ENCODE measurements at places on chromosomes 12 and 14. TPM values are rescaled to one million over a fixed set of nuclear protein-coding genes. Genes with fewer than 3 reads are reported as not detected.

The NTN4 gene
- total RNA-seq = 40.3 TPM

The CIROP gene
- total RNA-seq = not detected

The IL22 gene
- not detected for total RNA-seq

The MYO1H gene
- not detected for total RNA-seq

The KRT82 gene
- not detected for total RNA-seq

DNA sequence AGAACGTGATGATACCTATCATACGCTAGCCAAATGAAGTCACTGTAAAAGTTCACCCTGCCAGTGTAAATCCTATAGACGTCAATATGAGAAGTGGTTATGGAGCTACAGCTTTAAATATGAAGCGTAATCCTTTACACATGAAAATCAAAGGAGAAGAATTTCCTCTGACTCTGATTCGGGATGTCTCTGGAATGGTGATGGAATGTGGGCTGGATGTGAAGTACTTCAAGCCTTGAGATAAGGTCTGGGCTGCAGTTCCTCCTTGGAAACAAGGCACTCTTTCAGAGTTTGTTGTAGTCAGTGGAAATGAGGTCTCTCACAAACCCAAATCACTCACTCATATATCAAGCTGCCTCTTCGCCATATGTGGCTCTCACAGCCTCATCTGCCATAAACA lies 53.1 kb upstream of the NAP1L1 start:
- no peak for DNase-seq

DNA sequence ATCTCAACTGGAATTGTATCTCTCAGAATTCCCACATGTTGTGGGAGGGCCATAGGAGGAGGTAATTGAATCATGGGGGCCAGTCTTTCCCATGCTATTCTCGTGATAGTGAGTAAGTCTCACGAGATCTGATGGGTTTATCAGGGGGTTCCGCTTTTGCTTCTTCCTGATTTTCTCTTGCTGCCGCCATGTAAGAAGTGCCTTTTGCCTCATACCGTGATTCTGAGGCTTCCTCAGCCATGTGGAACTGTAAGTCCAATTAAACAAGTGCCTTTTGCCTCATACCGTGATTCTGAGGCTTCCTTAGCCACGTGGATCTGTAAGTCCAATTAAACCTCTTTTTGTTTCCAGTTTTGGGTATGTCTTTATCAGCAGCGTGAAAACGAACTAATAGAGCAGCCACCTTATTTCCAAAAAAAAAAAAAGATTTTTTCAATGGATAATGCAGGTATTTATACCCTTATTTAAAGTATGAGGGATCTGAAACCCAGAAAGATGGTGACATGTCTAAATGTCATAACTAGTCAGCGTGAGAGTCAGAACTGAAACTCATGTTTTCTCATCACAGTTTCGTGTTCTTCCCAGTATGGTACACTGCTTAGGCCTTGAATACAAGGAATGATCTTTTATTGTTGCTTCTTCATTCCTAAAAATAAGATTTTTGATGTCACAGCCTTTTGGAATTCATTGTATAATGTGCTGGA lies 89.6 kb downstream of the ERC1 start:
- no peak for DNase-seq

DNA sequence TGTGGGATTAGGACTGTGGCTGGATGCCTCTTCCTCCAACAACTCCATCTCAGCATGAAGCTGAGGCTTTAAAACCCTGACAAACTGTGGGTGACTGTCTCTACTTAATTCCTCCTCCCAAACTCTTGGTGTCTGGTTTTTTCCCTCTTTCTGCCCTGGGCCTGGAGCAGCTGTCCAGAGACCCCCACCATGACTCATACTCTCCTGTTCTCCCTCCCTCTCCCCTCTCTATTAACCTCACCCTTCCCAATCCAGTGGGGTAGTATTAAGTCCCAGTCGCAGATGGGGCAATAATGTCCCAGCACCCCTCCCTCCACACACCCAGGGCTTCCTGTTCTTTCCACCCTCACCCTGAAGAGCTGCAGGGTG lies 2.0 kb upstream of the DNAJC14 start:
- no peak for DNase-seq

GRCh38 chr12:7068994-7069346 lies 8.5 kb downstream of the C1S start:
- DNase-seq = no peak

- DNase-seq = no peak
These were observed 69.1 kb downstream of the PAPOLA start for GRCh38 chr14:96571311-96571710.

DNA sequence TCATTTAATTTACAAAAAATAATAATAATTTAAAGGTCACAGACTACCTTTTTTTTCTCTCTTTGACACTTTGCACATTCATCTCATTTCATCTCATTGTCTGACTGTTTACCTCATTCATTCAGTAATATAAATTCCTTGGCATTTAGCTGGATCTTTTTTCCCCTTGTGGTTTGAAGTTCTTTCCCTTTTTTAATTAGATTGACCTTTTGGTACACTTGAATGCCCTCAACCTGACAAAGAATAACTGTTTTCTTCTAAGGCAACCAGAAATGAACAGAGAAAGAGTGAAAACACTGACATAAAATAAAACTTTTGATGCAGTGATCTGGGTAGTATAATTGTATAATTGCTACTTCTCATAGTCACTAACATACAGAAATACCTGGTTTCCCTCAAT lies 774.9 kb upstream of the NOVA1 start:
- no peak for DNase-seq

- DNase-seq = no peak
These were observed 6.0 kb upstream of the CALCOCO1 start for GRCh38 chr12:53733051-53733806.

DNA sequence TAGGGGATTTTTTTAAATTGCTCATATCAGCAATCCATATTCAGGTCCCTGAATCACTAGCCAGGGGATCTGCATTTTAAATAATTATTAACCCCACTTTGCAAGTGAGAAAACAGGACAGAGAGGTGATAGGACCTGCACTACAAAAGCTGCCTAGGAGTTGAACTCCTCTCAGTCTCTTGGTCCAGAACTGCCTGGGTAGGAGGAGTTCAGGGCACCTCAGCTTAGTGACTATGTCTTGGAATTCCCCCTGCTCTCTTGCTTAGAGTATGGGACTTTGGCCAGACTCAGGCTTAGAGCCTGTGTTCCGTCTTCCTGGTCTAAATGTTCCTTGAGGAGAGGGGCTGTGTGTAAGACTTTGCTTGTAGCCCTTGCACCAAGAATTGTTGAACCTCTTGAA lies 68.2 kb upstream of the WSCD2 start:
- no peak for DNase-seq

DNA sequence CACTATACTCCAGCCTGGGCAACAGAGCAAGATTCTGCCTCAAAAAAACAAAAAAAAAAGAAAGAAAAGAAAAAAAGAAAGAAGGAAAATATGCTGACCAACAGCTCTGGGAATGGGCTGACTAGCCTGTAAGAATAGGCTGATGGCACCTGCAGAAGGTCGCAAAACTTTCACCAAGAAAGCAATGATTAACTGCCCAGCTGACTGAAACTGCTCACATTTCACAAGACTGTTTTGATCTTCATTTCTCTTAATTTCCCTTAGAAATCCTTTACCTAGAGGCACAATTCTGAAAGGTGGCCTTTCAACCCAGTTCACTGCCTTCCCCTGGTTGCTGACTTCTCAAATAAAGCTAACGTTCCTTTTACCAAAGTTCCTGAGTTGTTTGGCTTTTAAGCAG lies 12.4 kb downstream of the BEST3 start:
- no peak for DNase-seq

GRCh38 chr12:1419849-1420371 lies 174.5 kb downstream of the FBXL14 start:
- no peak for DNase-seq

GRCh38 chr14:50242096-50242495 lies 10.7 kb upstream of the SOS2 start:
- DNase-seq = no peak

DNA sequence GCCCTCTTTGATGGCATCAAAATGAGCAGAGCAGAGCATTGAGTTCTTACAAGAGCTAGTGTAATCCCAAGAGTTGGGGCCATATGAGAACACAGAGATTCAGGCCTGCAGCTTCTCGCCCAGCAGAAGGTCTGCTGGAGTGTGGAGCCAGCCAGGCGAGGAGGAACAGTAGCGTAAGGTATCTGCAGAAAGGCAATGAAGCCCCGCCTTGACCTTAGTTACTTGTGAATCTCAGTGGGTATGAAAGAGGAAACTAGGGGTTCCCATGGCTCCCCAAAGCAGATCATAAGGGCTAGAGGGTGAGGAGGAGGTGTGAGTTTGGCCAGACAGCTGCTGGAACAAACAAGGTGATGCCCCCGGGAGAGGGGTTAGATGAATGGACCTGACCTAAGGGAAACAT lies 49.4 kb downstream of the SLC8A3 start:
- no peak for DNase-seq

GRCh38 chr12:15664491-15664890 lies 124.7 kb downstream of the EPS8 start:
- no peak for DNase-seq

DNA sequence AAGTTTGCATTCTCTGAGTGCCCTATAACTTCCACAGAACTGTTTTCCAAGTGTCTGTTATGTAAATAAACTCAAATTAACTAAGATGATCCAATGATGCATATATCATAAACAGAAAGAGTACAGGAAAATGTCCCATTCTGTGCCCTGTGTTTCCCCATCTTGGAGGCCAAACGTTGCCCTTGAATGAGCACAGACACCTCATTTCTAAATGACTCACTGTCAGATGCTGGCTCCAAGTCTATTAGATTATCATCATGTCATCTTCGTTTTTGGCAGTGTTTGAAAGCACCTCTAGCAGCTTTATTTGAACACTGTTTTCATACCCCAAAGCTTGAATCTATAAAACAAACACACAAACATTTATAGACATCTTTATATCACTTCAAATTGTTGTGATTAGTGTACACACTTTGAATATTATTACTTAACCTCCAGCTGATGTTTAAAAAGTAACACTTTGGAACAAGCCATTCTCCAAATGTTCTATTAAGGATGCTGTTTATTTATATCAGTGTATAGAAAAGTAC lies 424.2 kb downstream of the NOVA1 start:
- DNase-seq = no peak

DNA sequence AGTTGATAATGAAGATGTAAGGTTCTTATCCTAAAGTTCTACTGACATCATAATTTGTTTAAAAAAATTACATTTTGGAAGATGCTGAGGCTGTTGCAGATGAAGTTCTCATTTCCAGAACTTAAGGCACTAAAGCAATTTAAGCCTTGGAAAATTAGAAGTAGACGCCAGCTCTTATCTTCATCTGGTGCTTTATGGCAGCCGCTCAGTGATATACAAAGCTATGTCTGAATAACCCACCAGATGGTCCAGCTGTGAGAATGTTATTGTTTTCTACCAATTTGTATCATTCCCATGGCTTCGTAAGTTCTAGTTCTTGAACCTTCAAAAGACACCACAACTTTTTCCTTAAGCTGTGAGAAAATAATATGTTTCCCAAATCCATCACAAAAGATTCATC lies 212.1 kb upstream of the ARID2 start:
- DNase-seq = no peak

- no peak for DNase-seq
These were observed 2.0 kb downstream of the ZNF219 start for GRCh38 chr14:21096438-21096837.

DNA sequence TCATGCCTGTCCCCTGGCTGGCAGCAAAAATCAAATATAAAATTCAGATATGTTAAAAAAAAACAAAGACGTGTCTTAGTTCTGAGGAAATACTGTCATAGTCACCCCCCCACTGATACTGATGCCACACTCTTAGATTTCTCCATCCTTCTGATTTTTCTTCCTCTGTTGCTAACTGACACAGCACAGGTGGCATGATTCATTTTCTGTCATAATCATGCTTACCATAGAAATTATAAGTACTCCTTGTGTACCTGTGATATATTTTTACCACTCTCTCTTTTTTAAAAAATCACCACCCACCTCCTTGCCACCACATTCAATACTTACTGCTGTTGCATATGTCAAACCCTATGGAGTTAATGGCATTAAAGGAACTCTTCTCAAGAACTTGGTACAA lies 209.2 kb downstream of the PPM1H start:
- no peak for DNase-seq

DNA sequence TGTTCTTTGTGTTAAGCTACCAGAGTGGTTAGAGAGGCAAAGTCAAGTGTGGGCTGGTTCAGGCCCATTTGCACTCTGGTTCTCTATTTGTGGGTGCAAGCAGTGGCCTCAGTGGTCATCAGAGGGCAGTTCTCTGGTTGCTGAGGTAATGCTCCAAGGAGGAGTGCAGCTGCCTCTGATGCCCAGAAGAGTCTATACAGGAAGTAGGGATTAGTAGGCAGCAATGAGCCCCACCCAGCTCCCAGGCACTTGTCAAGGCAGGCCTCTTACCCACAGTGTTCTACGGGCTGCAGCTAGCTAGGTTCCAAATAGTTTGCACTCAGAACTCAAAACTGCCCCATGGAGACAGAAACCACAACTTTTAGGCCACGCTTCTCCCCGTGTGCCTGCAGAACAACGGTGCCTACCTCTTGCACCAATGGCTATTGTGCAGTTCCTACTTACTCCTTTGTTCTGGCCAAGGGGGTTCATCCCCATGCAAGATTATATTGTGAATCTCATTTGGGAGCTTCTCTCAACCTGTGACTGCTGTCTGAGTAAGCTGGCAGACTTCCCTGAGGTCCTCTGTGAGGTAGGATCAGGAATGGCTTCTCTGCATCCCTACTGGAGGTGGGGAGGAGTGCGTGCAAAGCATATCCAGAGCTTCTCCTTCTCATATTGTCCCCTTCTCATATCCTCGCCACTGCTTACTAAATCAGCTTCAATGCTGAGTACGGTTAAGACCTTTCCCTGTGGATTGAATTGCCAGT lies 410.3 kb upstream of the LMO3 start:
- DNase-seq = no peak

DNA sequence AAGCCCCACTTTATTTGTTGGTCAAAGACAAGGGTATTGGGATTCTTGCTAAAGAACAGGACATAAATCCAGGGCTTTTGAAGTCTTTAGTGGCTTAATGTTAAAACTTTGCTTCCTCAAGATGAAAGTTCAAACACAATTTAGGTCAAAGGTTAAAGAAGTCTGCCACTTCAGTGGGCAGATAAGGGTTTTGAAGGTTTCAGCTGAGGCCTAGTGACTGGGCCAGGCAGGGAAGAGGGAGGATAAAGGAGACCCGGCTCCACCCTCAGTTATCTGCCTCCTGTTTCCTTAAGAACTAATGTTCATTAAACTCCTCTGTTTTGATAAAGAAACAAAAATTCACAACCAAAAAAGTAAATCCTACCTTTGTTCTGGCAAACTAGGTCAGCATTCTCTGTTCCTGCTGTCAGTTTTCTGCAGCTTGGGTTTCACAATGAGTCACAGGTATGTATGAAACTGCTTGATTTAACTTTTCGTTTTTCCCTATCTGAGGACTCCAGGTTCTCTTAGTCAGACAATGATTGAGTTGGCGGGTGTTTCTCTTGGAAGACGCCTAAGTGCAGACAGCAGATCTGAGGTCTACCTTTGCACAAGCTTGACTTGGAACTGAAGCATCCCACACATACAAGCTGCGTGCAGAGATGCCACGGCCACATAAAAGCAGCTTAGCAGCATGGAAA lies 208.3 kb downstream of the EXOC5 start:
- DNase-seq = no peak

Measured in sciatic nerve (tissue), 2 donors.